ENCODE measurements at places on chromosomes 5 and 9.

GRCh38 chr9:88503081-88503844 is 31.7 kb upstream of the NXNL2 start:
- DNase-seq: no peak

GRCh38 chr5:177440211-177440989 is 6.2 kb upstream of the PRR7 start:
- DNase-seq: no peak

DNA sequence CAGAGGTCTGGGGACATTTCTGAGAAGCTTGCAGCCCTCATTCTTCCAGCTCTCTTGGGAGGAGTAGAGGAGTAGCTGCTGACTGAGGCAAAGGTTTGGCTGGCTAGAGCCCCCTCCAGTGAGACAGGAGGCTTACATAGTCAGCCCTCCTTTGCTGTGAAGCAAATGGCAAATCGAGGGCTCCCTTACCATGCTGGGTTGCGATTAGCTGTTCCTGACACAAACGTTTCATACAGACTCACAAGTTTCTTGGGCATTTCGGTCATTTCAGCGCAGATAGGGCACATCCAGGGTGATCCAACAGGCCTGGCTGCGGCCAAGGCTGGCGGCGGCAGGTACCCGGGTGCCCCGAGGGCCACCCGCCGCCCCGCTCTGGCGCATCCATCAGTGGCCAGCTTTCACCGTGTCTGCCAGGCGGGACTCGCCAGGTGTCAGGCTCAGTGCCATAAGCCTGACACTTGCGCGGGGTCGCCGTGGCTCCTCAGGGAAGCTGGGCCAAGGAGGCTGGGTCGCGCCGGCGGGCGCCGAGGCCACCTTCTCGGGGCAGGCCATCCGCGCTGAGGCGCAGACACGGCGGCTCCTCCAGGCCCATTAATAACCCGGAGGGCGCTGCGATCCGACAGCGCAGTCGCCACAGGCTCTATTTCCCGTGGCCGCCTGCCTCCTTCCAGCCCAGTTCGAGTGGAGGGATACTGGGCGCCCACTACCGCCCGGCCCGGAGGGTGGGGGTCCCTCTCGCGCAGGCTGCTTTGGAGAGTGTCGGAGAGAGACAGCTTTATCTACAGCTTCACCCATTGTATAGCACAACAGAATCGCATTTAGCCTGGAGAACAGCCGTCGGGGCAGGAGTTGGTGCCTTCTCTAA is 9.1 kb downstream of the PRDM6 start:
- DNase-seq: no peak

- DNase-seq: no peak
Observed at GRCh38 chr9:136659861-136660784, 2.6 kb upstream of the EGFL7 start.

DNA sequence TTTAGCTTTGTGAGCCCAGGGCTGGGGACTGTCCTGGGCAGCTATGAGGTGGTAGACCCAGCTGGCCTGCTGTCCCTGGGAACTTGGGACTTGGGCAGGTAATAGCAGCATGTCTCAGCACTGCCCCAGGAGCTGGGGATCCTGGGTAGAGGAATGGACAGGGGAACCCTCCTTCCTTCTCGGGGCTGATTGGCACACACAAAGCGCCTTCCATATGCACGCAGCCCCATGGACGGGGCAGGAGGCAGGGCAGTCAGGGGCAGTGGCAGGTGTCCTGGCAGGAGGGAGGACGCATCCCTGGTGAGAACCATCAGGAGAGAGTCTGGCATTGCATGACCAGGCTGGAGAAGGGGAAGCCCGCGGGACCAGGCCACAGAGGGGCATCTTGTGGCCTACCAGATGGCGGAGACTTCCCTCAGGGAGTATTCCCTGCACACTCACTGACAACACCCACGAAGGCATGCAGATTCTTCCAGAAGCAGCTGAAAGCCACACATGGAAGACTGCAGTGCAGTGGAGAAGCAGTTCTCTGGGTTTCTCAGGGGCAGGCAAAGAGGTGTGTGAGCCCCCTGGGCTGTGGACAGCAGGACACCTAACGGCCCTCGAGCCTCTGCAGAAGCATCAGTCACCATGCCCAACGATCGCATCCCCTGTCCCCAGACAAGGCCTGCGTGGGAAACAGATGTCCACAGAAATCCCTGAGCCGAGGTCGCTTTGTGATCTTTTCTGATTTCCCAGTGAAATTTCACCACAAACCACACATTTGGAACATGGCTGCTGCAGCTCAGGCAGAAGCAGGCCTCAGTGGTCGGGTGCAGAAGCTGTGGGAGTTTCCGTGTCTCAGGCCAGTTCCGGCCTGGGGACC is 7.0 kb upstream of the NKD2 start:
- DNase-seq: no peak

GRCh38 chr5:109053995-109054417 is 306.3 kb downstream of the FER start:
- DNase-seq: no peak

DNA sequence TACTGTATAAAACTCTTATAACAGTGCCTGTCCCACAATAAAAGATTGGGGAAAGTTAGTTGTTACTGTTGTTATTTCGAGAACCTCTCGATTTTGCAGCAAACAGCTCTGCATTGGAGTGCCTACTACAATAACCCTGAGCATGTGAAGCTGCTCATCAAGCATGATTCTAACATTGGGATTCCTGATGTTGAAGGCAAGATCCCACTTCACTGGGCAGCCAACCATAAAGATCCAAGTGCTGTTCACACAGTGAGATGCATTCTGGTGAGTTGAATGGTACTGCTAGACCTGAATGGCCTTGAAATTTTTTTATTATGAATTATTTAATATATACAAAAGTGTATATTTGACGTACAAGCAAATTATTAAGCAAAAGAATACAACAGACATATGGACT is 123.2 kb downstream of the TEX10 start:
- no peak for DNase-seq

DNA sequence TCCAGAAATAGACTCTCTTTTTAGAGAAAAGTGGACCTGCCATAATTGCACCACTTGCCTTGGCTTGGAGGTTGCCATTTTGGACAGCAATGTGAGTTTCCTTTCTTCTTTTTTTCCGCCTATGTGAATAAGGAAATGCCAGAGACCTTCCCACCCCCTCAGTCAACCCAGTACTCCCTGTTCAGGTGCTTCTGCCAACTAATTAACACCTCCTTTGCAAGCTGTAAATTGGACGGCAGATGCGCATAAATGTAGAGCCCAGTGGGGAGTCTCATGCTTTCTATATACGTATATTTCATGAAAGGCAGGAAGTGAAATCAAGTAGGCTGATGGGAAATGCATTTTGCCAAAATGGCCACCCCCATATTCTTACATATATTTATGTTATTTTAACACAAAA is 269.8 kb upstream of the RFX3 start:
- DNase-seq: no peak

GRCh38 chr5:112063856-112064255 is 306.9 kb upstream of the NREP start:
- DNase-seq: no peak

DNA sequence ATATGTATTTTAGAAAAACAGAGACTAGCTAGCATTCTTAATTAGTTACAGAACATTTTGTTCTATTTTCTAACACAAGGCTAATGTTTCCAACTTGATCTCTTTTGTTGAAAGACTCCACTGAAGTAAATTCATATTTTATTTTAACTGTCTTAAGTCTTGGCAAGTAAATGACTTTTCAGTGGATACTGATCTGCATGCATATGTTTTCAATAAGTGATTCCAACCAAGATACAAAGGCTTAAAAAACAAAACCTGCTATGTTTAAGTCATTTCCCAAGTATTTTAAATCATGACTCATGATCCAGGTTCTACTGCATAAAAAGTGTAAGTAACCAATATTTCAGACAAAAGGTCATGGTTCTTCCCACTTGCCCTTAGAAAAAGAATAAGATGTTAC is 5.7 kb downstream of the CDO1 start:
- DNase-seq: no peak

DNA sequence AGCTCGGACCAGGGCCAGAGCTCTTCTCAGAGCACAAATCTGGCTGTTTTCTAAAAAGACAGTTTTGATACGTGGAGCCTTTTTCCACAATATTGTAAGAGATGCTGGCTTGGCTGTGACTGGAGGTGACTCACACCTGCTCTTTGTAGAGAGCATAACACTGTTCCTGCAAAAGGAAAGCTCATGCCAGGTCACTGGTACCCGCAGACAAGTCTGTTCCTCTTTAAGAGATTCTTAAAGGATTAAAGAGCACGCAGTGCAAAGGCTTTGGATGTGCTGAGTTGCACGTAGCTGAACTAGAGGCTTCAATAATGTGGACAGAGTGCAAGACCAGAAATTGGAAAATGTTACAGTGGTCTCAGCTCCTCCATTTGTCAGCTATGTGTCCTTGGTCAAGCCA is 19.0 kb downstream of the ACTL7B start:
- no peak for DNase-seq

GRCh38 chr5:78953092-78953800 is 31.9 kb downstream of the ARSB start:
- no peak for DNase-seq

DNA sequence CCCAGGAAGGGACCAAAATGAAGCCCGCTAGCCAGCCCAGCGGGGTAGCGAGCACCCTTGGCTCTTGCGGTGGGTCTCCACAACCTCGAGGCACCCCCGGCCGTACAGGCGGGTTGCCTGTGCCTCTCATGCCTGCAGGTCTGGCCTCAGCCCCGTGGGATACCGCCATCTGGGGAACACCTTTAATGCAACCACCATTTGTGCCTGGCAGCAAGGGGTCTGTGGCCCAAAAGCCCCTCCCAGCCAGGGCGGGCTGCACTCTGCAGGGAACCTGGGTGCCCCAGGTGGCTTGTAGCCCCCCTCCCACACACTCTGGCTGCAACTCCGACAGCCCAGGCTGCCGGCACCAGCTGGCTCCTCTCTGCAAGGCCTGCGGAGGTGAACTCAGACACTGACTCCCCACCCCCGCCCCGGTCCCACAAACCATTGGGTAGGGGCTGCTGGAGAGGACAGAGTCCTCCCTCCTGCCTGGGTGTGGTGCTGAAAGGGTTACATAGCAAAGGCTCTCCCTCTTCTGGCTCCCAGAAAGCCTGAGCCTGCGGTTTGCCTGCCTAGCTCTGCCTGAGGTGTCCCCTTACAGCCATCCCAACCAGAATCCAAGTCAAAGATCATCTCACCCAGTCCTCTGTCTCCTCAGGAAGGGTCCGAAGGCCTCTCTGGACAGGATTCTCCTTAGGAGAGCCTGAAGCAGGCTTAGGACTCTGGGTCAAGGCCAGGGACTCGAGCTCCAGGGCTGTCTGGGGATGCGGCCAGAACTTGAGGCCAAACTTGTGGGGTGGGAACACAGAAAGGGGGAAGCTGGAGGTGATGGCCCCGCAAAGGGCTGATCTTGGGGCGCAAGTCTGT is 109.4 kb downstream of the PSD2 start:
- no peak for DNase-seq

- no peak for DNase-seq
Observed at GRCh38 chr9:98187926-98188325, 4.5 kb downstream of the CORO2A start.

DNA sequence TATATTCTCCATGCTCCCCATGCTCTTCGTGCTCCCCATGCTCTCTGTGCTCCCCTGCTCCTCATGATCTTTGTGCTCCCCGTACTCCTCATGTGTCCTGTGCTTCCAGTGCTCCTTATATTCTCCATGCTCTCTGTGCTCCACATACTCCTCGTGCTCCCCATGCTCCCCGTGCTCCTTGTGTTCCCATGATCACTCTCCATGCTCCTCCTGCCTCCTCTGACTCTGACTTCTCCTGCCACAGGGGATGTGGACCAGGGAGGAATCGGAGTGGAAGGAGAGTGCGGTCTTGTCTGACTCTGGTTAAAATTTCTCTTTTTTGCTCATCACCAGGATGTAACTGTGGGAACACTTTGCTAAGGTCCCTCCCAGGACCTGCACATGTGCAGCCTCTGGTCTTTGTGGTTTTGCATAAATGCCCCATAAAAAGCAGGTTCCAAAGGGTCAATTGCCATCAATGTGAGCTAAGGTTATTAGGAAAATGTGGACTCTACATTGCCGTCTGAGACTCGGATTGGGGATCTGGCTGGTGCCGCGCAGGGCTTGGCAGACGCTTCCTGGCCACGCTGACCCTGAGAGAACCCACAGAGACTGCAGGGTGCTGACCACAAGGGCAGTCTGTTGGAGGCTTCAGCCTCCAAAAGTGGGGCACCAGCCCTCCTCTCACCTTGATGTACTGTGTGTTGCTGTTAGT is 52.5 kb downstream of the TRIP13 start:
- no peak for DNase-seq

- DNase-seq: no peak
Observed at GRCh38 chr5:165617491-165617890, 2112.1 kb downstream of the MAT2B start.

DNA sequence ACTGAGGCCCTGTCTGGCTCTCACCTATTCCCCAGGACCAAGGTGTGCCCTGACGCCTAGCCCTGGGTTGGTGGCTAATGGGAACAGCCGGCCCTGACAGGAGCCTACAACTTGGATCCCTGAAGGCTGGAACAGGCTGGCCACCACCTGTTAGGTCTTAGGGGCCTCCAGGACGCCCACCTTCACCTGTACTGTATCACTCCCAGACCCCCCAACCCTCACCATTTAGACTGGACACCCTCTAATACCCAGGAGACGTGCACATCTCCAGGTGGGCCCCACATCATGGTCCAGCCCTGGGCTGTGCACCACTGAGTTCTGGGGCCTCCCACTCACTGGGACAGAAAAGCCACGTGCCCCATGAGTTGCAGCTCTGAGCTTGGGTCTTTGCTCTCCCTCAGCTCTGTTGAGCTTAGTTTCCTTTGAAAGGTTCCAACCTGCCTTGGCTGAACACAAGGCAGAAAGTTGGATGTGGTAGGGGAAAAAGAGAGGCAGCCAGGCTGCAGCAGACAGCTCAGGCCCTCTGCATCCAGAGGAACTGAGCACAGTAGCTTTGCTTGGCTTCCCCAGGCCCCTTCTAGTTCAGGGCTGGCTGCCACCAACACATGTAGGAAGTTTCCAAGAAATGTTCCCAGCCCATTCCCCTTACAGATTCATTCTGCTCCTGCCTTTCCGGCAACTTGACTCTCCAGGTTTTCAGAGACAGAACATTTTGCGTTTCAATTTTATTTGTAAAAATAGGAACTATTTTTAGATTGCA is 116.8 kb upstream of the TBC1D2 start:
- DNase-seq: no peak

DNA sequence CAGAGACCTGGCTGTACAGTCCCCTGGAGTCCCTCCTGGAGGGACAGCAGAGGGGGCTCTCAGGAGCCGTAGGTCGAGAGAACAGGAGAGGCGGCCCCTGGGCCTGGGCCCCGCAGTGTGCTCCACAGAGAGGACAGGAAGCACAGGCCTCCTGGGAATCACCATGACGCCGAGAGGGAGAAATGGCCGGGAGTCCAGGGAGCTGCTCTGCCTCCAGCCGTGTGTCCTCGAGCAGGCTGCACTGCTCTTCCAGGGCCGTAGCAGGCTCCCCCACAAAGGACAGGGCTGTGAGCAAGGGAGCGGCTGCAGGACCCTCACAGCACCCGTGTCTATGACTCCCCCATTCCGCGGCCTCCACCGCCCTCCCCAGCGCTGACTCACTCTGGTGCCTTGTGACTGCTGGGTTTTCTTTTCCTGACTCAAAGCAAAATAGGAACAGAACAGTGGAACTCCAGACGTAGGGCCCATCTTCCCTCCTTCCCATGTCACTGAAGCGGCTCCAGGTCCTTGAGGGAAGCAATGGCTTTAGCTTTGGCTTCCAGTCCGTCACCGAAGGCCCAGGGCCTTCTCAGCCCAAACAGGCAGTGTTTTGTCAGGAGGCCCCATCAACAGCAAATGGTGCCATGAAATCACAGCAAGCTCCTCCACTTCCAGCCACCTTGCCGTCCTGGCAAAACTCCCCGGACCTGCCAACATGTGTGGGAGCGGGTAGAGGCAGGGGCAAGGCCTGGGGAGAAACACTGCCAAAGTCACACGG is 114.2 kb downstream of the LHFPL2 start:
- no peak for DNase-seq

Measured in naive thymus-derived CD8-positive, alpha-beta T cell (primary cell).